ENCODE measurements at places on chromosomes 6 and 20.

GRCh38 chr6:145092554-145092953 lies 642.8 kb downstream of the EPM2A start:
- DNase-seq, result no peak

DNA sequence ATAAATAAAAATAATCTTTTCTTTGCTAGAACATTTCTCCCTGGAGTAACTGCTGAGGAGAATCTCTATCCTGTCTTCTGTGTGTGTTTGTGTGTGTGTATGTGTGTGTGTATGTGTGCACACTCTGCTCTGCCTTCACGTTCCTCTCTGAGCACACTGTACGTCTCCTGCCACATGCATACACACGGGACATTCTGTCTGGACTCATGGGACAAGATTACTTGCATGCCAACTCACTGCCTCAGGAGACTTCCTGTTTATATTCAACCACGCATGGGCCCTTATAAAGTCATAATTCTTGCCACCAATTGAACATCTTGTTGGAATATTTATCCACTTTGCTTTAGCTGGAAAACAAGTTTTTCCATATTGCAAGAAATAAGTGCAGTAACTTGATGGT lies 930.6 kb downstream of the KIF16B start:
- DNase-seq, result no peak

- no peak for DNase-seq
Observed at GRCh38 chr6:146420255-146420654, 123.4 kb upstream of the RAB32 start.

GRCh38 chr20:9572670-9573069 lies 58.3 kb downstream of the LAMP5 start:
- DNase-seq, result peak; percentile 78

- DNase-seq, result no peak
Observed at GRCh38 chr6:29509711-29510110, 22.0 kb upstream of the MAS1L start.

DNA sequence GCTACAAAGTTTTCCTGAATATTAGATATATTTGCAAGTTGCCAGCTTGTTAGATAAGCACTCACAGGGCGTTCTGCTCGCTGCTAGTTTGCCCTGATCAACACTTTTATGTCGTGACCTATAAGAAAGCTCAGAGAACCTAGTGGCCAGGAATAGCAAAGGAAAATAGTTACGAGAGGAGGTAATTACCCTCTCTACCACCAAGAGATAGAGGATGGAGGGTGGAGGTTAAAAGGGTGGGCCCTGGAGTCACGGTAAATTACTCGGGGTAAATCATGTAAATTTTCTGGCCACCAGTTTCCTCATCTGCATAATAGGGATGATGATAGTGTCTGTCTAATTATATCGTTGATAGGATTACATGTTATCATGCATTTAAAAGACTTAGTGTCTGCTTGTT lies 87.2 kb downstream of the JPH2 start:
- no peak for DNase-seq

DNA sequence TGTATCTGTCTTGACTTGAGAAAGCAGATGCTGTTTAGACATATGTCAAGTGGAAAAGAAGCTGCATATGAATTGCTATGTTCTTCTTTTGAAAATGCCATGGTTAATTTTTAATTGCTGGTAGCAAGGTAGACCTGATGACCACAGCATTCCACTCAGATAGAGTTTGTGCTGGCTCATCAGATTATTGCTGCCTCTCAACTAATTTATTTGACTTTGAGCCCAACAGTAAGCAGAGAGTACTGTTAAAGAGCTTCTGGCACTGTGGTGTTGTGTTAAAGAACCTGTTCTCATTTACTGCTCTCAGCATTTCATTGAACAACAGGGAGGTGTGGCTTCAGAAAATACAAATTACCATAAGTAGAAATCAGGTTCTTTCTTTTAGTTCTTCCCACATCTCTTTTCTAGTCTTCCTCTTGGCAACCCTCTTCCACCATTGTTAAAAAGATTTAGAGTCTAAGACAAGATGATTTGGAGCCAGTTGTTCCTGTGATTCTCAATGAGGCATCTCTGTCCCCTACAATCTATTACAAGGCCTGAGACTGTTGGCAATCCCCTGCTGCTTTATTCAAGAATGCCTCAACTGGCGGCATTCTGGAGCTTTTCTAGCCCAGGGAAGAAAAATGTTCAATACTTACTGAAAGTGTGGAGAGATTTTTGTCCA lies 967.6 kb upstream of the GJE1 start:
- DNase-seq, result no peak

GRCh38 chr6:72709431-72709830 lies 87.6 kb downstream of the KCNQ5 start:
- no peak for DNase-seq

- DNase-seq, result no peak
Observed at GRCh38 chr20:13017883-13018535, 9.2 kb downstream of the SPTLC3 start.

- DNase-seq, result no peak
Observed at GRCh38 chr20:3209946-3210317, 634 bp downstream of the ITPA start.

- DNase-seq, result no peak
Observed at GRCh38 chr20:61320691-61321425, 68.8 kb downstream of the CDH4 start.

- no peak for DNase-seq
Observed at GRCh38 chr6:8674126-8674525, 238.8 kb upstream of the SLC35B3 start.

- no peak for DNase-seq
Observed at GRCh38 chr6:73367761-73368355, 1.8 kb downstream of the OOEP start.

DNA sequence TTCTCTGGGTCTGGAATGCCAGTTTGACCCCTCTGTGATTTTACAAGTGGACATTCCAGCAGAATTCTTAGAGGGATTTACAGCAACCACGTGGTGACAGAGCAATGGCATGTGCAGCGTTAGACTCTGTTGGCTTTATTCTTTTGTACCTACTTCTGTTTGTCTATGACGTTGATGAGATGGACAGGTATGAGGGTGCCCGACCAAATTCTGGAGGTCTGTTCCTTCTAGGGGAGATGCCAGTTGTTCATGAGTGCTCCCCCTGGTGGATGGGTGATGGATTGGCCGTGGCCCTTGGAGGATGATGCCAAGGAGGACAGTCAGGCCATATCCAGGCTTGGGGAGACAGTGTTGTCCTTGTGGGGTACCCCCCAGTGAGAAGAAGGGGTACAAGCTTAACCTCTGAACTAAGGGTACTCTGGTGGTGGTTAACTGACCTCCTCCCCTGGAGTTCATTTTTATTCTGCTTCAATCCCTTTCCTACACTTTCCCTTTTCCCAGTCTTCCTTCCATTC lies 198.6 kb downstream of the DTNBP1 start:
- peak; percentile 64 for DNase-seq

DNA sequence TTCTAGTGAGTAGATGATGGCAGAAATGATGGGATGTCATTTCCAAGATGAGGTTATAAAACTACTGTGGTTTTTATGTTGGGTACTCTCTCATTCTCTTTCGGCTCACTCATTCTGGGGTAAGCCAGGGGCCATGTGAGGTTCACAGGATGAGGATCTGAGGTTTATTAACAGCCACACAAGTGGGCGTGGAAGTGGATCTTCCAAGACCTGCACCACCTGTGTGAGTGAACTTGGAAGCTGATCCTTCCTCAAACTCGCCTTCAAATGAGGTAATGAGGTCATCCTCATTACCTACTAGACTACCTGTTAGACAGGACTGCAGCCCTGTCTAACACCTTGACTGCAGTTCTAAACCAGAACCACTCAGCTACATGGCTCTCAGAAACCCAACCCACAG lies 45.1 kb upstream of the TAGAP start:
- no peak for DNase-seq

- peak; percentile 81 for DNase-seq
Observed at GRCh38 chr6:109508166-109508860, 25.3 kb upstream of the ZBTB24 start.

- DNase-seq, result no peak
Observed at GRCh38 chr6:108673602-108674001, 112.9 kb downstream of the FOXO3 start.
